ENCODE measurements at places on chromosomes 2 and 18.

DNA sequence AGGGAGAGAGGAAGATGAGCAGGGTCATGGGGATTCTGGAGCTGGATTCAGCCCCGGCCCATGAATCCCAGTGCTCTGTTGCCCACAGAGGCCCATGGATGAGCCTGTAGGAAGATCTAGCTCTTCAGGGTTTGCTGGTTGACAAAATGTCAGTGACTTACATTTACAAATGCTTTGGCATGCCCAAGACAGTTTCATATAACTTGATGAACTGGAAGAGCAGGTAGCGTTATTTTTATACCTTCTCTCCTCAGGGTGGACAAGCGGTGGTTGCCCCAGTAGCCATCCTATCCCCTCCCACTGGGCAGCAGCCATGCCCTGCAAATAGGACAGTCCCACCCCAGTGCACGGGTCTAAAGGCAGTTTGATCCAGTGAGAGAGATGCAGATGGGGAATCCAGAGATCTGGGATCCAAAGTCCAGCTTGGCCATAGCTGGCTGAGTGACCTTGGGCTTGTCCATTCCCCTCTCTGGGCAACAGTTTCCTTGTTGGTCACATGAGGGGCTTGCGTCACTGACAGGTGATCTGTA is 21.5 kb upstream of the KCNK3 start:
- no peak for DNase-seq

DNA sequence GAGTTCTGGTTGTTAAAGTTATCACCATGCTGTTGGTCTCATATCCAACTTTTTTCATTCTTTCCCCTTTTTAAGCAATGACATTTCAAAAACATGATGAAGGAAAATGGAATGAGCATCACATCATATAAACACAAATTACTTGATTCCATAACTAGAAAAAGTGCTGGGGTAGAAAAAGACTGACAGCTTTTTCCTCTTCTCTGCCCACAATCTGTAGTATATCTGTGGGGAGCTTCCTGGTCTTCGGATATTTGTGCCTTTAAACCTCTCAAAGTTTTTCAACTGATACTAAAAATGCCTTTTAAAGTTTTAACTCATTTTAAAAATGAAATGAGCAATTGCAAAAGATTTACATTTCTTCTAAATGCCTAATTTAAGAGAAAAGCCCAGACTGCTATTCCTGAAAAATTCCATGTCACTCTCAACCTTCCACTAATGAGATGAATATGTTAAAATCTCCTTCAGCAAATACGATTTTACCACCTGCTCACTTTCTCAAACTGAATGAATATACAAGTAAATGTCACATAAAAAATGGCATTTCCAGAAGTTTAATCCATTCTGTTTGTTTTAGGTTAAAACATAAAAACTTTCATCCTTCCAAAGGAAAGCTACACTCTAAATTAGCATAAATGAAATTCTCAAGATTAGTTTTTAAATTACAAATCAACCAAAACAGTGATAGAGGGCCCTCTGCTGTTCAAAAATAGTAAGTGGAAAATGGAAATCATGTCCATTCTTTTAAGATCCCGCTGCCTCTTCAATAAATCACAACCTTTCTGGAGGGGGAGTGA is 2.1 kb downstream of the DNAH7 start:
- DNase-seq, result no peak

DNA sequence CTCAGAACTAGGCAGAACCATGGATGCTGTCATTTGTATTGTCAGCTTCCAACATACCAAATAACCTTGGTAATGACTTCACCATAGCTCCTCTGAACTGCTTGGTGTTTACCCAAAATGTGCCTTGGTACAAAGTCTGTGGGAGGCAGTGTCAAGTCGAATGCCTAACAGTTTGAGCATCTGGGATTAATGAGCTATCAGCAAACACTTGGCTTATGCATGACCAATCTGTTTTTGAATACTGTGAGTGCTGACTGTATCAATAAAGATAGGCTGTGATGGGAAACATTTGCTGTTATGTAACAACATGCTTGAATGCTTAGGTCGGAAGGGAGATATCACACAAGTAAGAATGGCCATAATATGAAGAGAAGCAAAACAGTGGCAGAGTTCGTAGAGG is 455.4 kb downstream of the CMPK2 start:
- no peak for DNase-seq

DNA sequence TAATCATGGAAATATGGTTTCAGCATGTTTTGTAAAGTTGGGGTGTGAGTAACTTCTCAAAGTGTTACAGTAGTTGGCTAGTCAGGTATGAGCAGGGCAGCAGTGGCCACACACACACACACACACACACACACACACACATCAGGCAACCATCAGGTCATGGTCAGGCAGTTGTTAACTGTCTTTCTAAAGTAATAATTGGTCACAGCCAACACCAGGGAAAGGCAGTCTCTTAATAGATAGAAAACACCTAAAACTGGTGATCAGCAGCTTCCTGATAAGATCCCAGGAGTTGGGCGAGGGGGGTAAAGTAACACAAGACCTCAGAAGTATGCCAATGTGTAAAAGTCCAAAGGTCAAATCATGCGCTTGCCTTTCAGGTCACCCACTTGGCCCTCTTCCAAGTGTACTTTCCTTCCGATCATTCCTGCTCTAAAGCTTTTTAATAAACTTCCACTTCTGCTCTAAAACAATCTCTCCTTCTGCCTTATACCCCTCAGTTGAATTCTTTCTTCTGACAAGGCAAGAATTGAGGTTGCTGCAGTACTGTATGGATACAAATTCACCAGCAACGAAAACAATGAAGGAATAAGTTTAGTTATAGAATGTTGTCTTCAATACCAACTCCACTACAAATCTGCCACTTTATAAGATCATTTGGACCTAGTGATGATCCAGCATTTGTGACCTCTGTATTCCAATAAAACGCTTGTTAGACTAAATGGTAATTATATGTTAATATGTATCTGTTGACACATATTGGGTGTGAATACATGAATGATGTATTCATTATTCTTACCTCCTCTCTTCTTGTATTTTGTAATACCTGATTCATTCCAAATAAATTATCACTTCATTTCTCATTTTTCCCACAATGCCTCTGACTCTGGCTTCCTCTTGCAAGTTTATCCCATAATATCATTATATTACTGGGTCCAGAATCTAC is 254.3 kb downstream of the METTL4 start:
- DNase-seq, result no peak

DNA sequence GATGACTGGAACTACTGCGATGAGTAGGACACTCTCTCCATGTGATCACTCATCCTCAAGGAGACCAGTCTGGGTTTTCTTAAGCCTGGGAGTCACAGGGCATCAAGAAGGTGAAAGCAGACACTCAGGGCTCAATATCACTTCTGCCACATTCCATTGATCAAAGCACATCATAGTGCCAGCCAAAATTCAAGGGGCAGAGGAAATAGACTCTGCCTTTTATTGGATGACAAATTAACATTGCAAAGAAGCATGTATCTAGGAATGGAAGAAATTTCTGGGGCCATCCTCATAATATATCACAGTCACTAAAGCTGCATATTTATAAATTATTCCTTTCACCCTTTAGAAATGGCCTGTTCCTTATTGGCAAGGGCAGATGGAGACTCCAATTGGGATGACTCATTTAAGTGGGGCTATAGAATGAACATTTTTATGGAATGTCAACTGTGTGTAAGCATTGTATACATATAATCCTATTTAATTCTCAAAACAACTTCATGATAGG is 114.8 kb upstream of the CDC42EP3 start:
- no peak for DNase-seq

- no peak for DNase-seq
These were observed 7.9 kb downstream of the TMEM18 start for GRCh38 chr2:669323-669722.

DNA sequence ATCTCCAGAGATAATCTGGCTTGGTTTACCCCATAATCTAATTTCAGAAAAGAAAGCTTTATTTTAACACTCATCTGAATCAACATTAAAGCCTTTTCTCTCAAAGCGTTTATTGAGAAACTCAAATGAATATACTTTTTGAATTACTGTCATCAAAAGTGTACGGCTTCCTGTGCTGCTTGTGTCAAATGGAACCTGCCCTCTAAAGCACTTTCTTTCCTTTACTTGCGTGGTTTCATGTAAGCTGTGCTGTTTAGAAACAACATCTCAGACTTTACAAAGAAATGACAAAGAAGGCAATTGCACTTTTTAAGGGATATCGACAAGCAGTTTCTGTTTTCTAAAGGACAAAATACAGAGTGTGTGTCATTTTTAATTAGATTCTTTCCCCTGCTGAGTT is 35.1 kb downstream of the CYBRD1 start:
- DNase-seq, result no peak

DNA sequence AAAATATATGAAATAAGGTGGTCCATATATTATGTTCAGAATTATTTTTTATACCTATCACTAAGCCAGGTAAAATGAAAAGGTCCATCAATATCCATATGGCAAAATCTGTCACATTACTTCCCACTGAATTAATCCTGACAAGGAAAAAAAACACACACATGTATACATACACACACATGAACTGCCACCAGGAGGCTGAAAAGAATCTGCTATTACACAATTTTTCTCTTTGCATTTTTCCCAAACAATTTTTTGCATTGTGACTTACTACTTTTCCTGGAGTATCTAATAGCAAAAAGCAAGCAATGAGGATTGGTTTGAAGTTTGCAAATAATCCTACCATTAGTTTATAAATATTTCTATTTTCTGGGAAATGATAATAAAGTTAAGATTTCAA is 128.2 kb upstream of the CD226 start:
- DNase-seq, result no peak

- no peak for DNase-seq
These were observed 248 bp downstream of the HAAO start for GRCh38 chr2:42792087-42792582.

- DNase-seq, result no peak
These were observed 456.3 kb upstream of the MYT1L start for GRCh38 chr2:2787301-2787907.

GRCh38 chr2:219334076-219334475 is 1.5 kb upstream of the RESP18 start:
- no peak for DNase-seq

DNA sequence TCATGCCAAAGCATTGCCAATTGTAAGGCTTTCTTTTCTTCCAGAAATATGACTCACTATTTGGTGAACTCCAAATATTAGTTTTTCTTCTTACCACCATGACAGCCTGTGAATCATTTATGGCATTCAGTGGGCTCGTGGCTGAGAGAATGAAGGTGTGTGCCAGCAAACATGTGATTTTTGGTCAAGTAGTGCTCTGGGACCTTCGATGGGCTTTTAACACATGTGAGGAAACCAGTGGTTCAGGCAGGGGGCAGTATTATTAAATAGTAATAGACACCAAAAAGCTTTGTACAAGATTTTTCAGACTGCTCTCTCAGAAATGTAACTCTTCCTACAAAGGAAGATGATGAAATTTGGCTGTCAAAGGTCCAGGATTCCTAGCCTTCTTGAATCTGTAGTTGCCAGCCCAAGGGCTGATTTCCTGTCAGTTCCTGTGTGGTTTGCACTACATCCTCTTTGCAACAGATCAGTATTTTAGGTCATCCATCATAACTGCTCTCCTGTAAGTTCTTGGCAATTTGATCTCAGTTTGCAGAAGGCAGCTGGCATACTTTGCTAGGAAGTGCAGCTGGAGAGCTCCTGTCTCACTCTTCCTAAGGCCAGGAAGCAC is 64.3 kb downstream of the BABAM2 start:
- DNase-seq, result peak; percentile 62

GRCh38 chr2:222819722-222820333 is 41.0 kb upstream of the ACSL3 start:
- DNase-seq, result no peak

DNA sequence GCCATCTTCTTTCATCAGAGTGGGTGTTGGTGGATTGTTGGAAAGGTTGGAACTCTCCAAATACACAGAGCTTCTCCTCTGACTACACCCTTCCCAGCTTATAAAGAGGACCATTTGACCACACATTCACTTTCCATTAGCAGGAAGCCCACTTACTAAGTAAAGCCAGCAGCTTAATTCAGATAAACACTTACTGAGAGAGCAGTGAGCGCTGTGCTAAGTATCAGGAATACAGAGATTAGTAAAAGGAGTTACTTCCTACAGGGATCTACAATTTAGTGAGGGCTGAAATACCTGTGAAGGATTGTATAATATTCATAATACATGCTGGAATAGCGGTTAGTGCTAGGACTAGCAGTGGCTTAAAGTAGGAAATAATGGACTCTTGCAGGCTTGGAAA is 343.0 kb downstream of the NYAP2 start:
- no peak for DNase-seq

DNA sequence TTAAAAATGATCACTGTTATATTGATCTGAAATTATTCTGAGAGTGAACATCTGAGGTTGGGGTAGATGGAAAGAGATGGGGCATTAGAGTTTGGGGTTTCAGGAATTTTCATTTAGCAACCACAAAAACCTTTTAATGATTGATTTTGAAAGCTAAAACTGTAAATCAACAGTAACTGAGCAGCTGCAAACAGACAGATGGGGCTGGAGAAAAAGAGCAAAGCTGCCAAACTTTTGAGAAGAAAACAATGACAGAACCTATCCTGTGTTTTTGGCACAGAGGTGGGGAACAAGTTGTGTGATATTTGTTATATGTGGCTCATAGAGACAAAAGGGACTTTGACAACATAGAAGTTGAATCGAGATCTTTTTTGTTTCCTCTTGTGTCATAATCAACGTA is 415.8 kb upstream of the DSEL start:
- no peak for DNase-seq

DNA sequence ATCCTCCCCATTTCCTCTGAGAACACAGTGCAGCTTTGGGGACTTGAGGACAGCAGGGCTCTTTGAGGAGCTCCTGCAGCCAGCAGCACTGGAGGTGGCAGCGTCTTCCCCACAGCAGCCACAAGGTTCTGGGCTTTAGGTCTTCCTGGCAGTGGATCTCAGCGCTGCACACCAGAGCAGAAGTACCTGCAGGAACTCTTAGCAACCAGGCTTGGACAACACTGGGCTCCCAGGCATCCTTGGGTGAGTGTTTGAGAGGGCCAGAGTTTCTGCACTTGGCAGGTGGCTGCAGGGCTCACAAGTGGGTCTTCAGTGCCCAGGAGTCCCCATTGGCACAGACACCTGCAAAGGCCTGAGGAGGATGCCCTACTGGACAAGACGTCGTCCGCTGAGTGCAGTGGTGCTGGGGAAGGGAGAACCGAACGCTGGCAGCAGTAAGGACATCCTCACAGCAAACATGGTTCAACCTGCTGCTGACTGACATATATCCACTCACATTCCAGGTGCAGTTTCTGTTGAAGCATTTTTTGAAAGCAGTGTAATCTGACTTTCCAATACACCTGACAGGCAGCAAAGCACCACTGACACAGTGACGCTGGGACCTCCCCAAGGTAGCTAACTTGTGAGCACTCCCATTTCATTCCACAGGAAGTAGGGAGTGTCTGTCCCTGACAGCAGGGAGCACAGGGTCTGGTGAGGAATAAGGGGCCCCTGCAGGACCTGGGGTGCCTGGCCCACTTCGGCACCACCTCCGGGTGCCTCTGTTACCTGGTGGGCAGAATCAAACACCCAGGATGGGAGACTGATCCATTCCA is 149.9 kb upstream of the COPS8 start:
- DNase-seq, result peak; percentile 18

- DNase-seq, result no peak
These were observed 105.8 kb upstream of the UGP2 start for GRCh38 chr2:63735931-63736330.

Data from stimulated activated CD8-positive, alpha-beta memory T cell treated with anti-CD3 and anti-CD28 coated beads, Interleukin-4, amount 100 ng/mL, for 48 hours (primary cell).